ENCODE measurements at places on chromosomes 7 and 10.

DNA sequence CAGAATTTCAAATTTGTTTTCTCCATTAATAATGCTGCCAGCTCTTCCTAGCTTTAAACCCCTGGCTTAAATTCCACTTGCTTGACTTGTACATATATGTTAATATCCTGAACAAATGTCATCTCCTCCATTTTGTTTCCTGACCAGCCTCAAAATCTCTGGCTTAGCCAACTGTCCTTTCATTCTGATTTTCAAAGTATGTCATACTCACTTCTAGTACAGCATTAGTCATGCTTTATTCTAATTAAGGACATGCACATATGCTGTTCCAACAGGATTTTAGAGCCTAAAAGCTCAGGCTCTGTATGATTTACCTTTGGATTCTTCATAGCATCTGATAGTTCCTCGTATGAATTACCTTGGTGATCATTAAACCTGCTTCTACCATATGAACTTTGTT is 158.3 kb downstream of the ZNF438 start:
- no peak for DNase-seq

- DNase-seq = no peak
These were observed 58.4 kb downstream of the C10orf105 start for GRCh38 chr10:71661060-71661622.

- DNase-seq = no peak
These were observed 10.4 kb upstream of the GSAP start for GRCh38 chr7:77426521-77427051.

GRCh38 chr10:78078539-78079330 is 45.1 kb downstream of the RPS24 start:
- DNase-seq = no peak

- DNase-seq = peak; percentile 32
These were observed 21.2 kb downstream of the CYP17A1 start for GRCh38 chr10:102815790-102816549.
